Ammon's horn (tissue), 1 donor: ENCODE measurements at places on chromosomes 2 and 18.

GRCh38 chr2:232255033-232255432 is 123.5 kb upstream of the ALPP start:
- DNase-seq: no peak

- DNase-seq: no peak
Measured at GRCh38 chr2:70926042-70926441, 9.7 kb upstream of the ATP6V1B1 start.

DNA sequence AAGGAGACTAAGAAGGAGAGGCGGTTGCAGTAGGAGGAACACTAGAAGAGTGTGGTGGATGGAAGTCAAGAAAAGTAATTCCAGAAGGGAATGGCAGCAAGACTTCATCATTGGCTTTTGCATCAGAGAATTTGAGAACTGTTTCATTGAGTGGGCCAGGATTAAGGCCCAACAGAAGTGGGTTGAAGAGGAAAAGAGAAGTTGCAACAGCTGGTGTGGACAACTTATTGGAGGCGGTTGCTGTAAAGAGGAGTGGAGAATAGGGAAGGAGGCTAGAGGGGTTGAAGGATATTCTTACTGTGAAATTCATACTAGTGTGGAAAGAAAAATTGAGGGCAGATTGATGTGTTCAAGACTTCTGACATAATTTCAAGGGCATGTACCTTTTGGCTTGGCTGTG is 168.7 kb upstream of the FN1 start:
- DNase-seq: no peak

DNA sequence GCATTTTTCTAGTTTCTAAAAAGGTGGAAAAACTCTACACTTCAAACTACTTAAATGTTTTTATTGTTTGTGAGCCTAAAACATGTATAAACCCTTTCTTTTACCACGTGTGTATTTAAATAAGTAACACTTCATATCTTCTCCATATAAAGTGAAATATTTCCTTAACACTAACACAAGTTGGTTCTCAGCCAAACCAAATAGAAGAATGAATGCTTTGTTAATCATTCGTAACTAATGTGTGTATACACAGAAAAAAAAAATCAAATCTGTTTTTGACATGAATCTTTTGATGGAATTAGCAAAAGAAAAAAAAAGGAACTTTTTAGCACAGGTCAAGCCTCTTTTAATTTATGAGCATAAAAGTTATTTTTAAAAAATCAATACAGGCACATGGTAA is 89.3 kb downstream of the EHBP1 start:
- no peak for DNase-seq

GRCh38 chr2:86631846-86632485 is 8.3 kb upstream of the RNF103 start:
- no peak for DNase-seq

GRCh38 chr18:11818486-11819203 is 32.6 kb upstream of the CHMP1B start:
- no peak for DNase-seq

DNA sequence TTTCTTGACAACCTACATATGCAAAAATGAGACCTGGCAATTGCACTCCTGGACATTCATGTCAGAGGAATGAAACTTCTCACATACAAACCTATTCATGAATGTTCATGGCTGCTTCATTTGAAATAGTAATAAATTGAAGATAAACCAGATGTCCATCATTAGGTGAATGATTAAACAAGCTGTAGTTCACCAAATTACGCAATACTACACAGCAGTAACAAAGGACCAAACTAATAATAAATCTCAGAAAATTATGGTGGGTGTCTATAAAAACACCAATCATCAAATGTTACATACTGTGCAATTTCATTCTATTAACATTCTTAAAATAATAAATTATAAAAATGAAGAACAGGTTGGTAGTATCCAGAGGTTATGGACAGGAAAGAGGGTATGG is 13.5 kb downstream of the DOK6 start:
- no peak for DNase-seq

DNA sequence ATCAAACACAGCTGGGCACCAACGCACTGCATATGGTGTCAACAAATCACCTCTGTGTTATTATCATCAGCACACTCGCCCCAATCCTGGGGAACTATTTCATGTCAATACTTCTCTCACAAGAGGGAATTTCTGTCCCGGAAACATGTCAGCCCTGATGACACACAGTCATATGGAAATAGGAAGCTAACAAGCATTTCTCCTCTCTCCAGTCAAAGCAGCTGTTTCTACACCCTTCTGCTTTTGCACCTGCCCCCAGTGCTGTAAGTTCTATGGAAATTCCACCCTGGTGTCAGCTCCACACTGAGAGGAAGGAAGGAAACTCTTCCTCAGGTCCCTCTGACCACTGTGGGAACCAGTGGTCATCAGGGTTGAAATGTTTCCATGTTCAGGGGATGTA is 447.6 kb upstream of the ID2 start:
- no peak for DNase-seq
